ENCODE measurements at places on chromosomes 16 and 17. TPM values are rescaled to one million over a fixed set of nuclear protein-coding genes. Genes with fewer than 3 reads are reported as not detected.
A peak's percentile ranks its signal among the peaks of the same experiment; 100 is the strongest.

GRCh38 chr17:1143573-1143972 is 36.2 kb downstream of the ABR start:
- no peak for DNase-seq

DNA sequence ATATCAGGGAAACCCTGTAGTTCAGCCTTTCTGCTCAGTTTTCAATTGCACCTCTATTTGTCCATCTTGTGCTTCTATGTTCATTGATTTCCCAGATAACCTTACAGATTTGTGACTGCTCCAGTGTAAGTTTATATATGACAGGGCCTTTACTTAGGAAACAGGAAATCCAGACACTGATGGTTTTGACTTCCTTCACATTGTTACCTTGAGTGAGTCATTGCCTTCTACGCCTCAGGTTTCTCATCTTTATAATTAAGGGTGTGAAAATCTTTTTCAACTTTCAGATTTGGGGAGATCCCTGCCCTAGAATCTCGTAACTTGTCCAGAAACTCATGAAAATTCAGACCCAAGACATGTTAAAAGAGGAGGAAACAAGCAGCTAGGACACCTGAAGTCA is 342.4 kb upstream of the TBX2 start:
- DNase-seq, result no peak

GRCh38 chr16:12272264-12272663 is 295.7 kb downstream of the SNX29 start:
- no peak for DNase-seq

DNA sequence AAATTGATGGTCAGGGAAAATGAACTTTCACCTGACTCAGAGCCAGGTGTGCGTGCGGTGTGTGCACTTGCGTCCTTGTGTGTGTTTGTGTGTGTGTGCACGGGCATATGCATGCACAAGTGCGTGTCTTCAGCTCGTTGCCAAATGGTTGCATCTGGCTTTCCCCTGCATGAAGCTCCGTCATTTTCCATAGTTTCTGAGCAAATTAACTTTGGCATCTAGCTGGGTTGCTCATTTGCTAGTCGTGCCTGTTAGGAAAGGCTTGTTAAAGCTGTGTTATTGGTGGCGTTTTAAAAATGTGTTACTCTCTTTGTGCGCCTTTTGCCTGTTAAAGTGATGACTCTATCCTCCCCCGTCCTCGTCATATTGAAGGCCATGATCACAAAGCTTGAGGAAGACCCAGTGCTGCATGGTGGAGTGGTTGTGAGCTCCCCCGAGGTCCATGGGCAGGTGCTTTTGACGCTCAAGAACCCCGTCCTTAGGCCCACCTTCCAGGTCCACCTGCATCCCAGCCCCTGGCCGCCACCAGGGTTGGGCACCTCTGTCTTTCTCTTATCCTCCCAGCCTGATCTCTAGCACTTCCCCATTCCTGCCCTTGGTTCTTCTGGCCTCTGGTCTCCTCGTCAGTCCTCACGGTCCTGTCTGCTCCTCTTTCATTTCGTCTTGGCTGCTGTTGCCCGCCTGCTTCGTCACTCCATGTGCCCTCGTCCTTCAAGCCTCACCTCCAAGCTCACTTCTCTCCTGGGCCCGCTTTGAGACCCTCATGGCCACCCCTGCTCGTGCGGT is 355.8 kb downstream of the SNX29 start:
- no peak for DNase-seq

GRCh38 chr16:2490190-2491105 is 15.5 kb downstream of the TBC1D24 start:
- DNase-seq, result no peak

- DNase-seq, result peak; percentile 86
Measured at GRCh38 chr17:40490289-40490853, 11.1 kb downstream of the TNS4 start.

GRCh38 chr16:28935924-28936783 is 4.4 kb downstream of the CD19 start:
- DNase-seq, result peak; percentile 40

DNA sequence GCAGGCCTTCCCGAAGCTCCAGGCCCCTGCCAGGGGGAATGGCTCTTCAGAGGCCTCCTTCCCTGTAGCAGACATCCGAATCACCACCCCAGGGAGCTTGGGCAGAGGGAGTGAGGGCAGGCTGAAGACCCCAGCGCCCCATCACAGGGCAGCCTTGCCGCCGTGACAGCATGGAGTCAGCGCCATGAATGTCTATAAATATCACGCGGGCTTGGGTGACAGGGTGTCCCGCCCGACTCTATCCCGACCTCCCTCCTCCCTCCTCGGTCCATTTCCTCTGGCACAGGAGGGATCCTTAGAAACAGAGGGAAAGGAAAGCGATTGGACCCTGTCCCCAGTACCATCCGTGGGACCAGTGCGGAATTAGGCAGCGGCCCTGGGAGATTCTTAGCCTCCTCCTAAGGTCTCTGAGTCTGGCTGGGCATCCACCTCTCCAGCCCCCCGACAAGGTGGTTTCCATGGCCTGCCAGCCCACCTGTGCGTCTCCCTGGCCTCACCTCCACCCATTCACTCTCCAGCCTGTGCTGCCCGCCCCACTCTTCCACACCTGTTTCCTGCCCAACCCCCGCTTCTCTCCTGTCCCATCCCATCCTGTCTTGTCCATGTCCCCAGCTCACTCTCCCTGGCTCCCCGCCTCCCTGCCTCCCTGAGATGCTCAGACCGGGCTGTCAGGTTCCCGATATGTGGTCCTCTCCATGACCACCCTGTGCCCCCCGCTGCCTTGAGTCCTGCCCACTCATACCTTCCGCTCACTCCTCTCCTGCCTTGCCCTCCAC is 5.1 kb downstream of the ATP2A1 start:
- no peak for DNase-seq

GRCh38 chr17:76179496-76180467 is 38.7 kb upstream of the FOXJ1 start:
- DNase-seq, result no peak

GRCh38 chr16:31167315-31167714 is 12.6 kb upstream of the FUS start:
- no peak for DNase-seq

- DNase-seq, result peak; percentile 38
Measured at GRCh38 chr17:64028874-64029464, 8.5 kb upstream of the ICAM2 start.

- DNase-seq, result peak; percentile 66
Measured at GRCh38 chr17:8192070-8192815, 2.3 kb upstream of the BORCS6 start.

- no peak for DNase-seq
Measured at GRCh38 chr17:65985571-65985970, 206.4 kb downstream of the CEP112 start.

DNA sequence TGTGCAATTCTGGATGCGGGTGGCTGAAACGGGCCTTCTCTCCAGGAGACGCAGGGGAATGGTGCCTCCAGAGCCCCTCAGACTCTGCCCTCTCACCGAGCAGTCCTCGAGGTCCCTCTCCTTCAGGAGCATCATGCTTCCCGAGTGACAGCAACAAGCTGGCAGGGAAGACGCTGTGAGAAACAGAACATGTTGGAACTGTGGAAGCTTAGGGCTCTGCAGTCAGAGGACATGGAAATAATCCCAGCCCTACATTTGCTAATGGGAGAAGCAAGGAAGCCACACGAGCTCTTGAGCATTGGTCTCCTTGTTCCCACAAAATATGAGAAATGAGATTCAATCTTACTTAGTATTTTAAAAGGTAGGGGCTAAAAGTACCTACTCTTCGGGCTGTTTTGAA is 115.0 kb downstream of the DYNLRB2 start:
- no peak for DNase-seq

GRCh38 chr17:66441101-66441661 is 138.8 kb downstream of the PRKCA start:
- peak; percentile 67 for DNase-seq

- no peak for DNase-seq
Measured at GRCh38 chr17:55198690-55199370, 65.9 kb upstream of the HLF start.

DNA sequence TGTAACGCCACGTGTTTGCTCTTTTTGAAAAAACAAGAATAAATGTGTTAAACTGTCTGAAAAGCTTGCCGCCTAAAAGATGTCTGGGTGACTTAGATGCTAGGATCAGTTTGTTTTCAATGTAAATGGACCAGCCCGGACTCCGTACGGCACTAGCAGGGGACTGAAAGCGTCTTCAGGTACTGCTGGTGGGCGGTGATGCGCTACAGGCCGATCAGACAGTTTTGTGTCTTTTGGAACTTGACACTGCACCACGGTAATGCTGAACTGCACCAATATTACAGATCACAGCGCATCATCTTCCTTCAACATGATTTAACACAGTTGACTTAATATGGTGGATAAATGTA is 727 bp upstream of the MBTPS1 start:
- no peak for DNase-seq

DNA sequence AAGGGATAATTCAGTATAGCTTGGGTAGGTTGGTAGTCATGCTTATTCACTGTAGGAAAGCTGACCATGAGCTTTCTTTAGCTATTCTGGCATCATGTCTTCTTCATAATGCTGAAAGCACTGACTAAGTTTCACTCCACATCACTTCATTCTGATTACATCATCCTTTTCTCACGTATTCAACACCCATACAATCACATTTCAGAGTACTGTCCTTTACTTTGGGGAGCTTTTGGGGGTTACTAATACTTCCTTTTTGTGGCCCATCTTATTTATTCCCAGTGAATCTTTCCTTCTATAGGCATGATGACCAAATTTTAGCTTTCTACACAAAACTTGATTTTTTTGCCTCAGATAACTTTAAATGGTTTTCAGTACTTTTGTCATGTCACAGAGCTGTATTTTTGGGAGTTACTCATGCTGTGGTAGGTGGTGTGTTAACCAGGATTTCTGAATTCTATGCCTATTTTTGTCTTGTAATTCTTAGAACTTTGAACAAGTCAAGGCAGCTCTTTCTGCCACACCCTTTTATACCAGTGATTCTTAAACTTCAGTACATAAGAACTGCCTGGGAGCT is 23.5 kb downstream of the TADA2A start:
- DNase-seq, result no peak

- DNase-seq, result no peak
Measured at GRCh38 chr16:31148896-31149295, 970 bp downstream of the PRSS36 start.

- DNase-seq, result no peak
Measured at GRCh38 chr16:6297666-6298410, 1034.8 kb upstream of the RBFOX1 start.

GRCh38 chr17:45573924-45574770 is 83.6 kb upstream of the PLEKHM1 start:
- DNase-seq, result no peak

GRCh38 chr17:8073627-8074484 is 13.7 kb downstream of the ALOX12B start:
- DNase-seq, result peak; percentile 65

DNA sequence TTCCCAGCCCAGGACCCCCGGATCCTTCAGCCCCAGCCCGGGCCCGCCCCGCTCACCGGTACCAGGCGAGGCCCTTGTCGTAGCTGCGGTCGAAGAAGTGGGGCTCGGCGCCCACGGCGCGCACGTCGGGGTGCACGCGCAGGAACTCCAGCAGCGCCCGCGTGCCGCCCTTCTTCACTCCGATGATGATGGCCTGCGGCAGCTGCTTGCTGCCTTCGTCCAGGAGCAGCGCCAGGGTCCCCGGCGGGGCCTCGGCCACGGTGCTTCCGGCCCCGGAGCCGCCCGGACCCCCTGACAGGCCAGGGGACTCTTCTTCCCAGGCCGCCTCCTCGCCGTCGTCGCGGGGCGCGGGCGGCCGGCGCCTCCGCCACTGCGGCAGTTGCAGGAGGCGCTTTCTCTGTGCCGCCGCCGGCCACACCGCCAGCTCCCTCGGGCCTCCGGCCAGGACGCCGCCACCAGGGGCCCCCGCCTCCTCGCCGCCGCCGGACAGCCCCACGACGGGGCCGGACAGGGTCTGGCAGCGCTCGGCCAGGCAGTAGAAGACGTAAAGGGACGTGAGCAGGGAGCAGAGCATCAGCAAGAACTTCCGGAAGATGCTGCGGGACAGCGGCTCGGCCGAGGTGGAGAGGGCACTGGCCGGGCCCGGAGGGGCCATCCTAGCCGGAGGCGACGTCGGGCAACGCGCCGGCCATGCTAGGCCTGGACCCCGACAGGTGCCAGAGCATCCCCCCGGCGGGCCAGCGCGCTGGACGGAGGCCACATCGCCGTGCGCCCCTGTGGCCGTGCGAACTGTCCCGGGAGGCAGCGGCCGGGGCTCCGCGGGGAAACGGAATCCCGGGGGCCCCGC is 1.0 kb downstream of the HS3ST3A1 start:
- DNase-seq, result peak; percentile 16

DNA sequence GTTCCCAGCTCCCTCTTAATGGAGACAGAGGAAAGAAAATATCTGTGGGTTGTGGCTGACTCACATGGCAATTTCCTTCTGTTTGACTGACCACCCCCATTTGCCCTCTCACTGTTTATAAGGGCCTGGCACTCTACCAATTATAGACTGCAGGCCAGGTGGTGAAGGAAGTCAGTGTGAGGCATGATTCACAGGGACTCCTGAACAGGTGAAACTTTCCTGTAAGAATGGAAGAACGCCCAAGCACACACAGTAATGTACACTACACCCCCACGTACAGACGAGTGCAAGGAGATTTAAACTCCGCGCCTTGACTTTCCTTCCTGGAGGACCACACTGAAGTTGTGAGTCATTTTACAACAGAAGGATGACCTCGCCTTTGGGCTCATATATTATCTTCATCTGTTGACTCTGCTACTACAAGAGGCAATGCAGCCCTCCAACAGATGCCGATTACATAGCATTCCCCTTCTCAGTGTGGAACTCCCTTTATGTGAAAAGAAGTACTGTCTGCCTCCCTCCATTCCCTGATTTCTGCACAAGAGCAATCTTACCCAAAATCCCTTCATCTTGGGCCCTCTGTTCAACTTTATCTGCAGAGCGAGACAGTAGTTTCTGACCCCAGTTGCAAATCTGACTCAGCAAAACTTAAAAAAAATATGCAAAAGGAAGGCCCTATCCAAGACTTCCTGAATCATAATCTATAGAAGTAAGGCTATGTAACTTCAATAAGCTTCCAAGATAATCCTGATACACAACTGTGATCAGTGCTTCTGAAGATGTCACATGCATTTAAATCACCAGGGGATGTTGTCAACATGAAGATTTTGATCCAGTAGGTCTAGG is 163.6 kb downstream of the SHISA6 start:
- DNase-seq, result peak; percentile 50

- DNase-seq, result no peak
Measured at GRCh38 chr17:8776248-8776647, 17.9 kb upstream of the SPDYE4 start.

CCL4L2 gene
- not detected for total RNA-seq

MAP2K4 gene
- 22.9 TPM for total RNA-seq

CD300LB gene
- total RNA-seq, result not detected

CCL13 gene
- not detected for total RNA-seq

CCL16 gene
- not detected for total RNA-seq

PIRT gene
- total RNA-seq, result not detected

HIC1 gene
- total RNA-seq, result 0.89 TPM

HOXB13 gene
- 6.1 TPM for total RNA-seq

NLRC3 gene
- total RNA-seq, result not detected

KRTAP4-6 gene
- not detected for total RNA-seq

FAM20A gene
- not detected for total RNA-seq

ITGB4 gene
- not detected for total RNA-seq

SCIMP gene
- total RNA-seq, result not detected

Measured in MG63 (cell line).